H1 (cell line): ENCODE measurements at places on chromosomes 5 and 9. TPM values are rescaled to one million over a fixed set of nuclear protein-coding genes. Genes with fewer than 3 reads are reported as not detected.

DNA sequence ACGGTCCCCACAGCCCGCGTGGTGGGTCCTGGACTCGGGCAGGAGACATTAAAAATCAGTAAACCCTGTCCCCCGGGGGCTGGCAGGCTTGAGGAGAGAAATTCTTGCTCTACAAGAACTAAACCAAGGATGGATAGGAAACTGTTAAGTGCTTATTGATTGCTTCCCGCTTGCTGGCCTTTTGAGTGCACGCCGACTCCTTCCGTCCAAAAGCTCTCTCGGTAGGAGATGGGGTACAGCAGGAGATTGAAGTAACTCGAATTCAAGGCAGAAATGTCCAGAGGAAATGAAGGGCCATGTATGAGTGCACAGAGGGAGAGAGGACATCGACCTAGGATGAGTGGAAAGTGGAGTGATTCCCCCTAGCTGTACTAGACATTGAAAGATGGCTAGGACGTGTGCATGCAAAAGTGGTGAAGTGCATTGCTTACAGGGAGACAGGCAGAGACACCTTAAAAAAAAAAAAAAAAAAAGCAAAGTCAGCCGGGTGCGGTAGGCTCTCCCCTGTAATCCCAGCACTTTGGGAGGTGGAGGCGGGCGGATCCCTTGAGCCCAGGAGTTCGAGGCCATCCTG lies 923 bp downstream of the RECK start:
- no peak for DNase-seq

GRCh38 chr5:141001446-141001843 lies 35.2 kb downstream of the PCDHAC2 start:
- DNase-seq: no peak

DNA sequence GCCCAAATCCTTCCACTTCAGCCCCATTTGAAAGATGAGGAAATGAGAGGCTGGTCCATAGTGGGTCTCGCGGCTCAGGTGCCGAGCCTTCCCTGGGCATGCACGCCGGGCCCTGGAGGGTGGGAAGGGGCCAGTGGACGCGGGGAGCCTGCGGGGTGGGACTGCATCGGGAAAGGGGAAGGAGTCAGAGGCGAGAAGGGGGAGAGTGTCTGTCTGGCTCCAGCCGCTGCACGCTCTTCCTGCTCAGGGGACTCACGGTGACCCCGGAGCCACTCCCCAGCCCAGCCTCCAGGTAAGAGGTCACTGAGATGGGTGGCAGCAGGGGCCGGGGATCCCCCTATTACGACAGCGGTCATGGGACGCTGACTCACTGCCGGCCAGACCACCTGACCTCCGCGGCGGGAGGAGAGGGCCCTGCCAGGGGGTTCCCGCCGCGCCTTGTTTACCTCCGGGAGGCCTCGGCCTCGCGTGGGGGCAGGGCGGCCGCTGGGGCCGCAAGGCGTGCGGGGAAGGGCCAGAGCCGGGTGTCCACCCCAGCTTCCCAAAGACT lies 1.9 kb upstream of the SQSTM1 start:
- DNase-seq: no peak

DNA sequence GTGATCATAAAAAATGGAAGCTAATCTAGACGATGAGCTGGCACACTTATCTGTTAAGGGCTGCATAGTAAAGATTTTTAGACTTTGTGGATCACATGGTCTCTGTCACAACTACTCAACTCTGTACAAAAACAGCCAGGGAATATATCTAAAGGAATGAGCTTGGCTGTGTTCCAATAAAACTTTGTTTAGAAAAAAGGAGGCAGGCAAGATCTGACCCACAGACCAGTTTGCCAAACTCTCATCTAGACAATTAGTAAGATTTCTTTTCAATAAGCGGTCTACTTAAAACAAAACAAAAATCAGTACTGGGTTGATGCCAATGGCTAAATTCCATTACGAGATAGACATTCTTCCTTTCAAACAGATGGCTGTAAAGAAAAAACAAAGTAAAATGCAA lies 53.0 kb upstream of the RETREG1 start:
- DNase-seq: no peak

- no peak for DNase-seq
These were observed 49.2 kb downstream of the ANXA1 start for GRCh38 chr9:73200694-73201452.

DNA sequence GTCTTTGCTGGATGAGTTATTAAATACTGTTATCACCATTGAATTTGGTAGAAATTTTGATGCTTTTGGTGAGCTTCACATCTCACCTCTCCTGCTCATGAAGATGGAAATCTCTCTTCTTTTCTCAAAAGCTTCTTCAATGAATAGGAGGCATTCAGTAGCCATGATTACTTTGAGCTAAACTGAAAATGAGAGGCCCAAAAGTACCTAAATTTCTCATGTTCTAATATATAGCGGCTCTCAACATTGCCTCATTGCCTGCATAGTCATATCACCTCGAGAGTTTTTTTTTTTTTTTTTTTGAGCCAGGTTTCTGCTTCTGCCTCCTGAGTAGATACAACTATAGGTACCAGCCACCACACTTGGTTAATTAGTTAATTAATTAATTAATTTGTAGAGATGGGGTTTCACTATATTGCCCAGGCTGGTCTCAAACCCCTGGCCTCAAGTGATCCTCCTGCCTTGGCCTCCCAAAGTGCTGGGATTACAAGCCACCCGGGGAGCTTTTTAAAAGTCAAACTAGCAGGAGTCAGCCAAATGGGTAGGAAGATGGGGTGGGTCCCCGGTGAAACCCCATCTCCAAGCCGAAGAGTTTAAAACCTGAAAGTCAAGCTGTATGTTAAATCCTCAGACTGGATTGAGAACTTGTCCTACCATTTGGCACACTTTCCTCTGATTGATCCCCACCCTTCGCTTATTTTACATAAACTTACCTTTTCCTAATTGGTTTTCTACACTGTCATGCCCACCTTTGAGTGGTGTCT lies 169.0 kb downstream of the DOCK2 start:
- no peak for DNase-seq

DNA sequence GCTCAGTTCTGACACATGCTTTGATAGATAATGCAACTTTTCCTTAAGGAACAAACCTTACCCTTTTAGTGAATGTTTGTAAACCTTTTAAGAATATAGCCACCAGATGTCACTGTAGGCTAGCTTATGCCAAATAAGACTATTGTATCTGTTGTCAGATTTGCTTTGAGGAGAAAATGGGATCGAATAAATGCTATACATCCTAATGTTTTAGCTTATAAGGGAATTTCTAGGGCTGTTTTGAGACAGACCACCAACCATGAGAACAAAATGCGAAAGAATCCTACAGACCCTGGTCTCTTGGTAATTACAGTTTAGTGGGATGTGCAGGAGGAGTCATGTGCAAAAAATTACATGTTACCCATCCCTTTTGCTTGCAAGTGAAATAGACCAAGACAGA lies 127.6 kb upstream of the NMUR2 start:
- no peak for DNase-seq

Gene SH2D3C
- 8.1 and 12.3 TPM in 2 replicates for polyA plus RNA-seq

Gene RORB
- polyA plus RNA-seq: 1.2 and 2.3 TPM in 2 replicates

Gene ZNF483
- polyA plus RNA-seq: 3.2 and 4.8 TPM in 2 replicates

Gene XRCC4
- 1.2 and 3.0 TPM in 2 replicates for polyA plus RNA-seq

Gene ACOT12
- 0.29 and 0.31 TPM in 2 replicates for polyA plus RNA-seq
